NCI-H774 (cell line): ENCODE measurements at places on chromosomes 11 and 22.
A peak's percentile ranks its signal among the peaks of the same experiment; 100 is the strongest.

DNA sequence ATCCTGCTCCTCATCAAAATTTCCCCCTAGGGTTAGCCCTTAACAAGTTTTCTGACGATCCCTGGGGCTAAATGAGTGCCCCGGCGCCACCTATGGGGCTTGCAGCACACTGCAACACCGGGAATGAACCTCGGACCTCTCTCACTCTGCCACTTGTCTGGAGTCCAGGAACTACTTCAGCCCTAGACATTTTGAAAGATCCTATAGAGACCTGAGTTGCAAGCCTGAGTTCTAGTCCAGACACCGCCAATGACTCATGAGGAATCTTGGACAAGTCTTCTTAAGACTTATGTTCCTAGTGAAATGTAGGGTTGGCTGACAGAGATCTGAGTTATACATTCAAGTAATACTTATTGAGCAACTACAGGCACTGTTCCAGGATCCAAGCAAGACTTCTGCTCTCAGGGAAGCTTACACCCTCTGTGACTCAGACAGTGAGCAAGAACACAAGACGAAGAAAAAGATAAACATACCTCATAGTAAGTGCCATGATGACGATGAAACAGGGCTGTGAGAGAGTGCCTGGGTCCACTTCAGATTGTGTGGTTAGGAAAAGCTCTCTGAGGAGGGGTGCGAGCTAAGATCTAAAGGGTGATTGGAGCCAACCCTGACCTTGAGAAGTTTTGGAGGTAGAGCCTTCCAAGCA, 10.2 kb upstream of the STK33 start:
- peak; percentile 16 for DNase-seq

GRCh38 chr11:132184079-132184478, 813.7 kb downstream of the NTM start:
- DNase-seq: no peak

GRCh38 chr11:108125096-108125495, 3.7 kb downstream of the ACAT1 start:
- no peak for DNase-seq

GRCh38 chr11:80838153-80838552, 1397.3 kb upstream of the TENM4 start:
- DNase-seq: no peak

DNA sequence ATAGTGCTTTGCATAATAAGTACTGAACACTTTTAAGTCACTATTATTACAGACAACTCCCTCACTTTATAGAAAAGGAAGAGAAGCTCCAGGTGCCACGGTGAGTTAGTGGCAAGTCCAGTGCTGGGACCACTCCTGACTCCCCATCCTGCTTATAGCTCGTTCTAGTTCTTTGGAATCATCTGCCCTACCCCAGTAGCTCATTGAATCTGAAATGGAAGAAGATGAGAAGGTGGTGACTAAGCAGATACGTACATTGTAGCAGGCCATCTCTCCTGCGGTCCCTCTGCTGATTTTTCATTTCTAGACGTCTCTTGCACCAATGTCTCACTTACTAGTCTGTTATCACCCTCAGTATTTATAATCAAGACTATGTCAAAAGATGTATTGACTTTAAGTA, 21.6 kb downstream of the MMP20 start:
- DNase-seq: no peak

DNA sequence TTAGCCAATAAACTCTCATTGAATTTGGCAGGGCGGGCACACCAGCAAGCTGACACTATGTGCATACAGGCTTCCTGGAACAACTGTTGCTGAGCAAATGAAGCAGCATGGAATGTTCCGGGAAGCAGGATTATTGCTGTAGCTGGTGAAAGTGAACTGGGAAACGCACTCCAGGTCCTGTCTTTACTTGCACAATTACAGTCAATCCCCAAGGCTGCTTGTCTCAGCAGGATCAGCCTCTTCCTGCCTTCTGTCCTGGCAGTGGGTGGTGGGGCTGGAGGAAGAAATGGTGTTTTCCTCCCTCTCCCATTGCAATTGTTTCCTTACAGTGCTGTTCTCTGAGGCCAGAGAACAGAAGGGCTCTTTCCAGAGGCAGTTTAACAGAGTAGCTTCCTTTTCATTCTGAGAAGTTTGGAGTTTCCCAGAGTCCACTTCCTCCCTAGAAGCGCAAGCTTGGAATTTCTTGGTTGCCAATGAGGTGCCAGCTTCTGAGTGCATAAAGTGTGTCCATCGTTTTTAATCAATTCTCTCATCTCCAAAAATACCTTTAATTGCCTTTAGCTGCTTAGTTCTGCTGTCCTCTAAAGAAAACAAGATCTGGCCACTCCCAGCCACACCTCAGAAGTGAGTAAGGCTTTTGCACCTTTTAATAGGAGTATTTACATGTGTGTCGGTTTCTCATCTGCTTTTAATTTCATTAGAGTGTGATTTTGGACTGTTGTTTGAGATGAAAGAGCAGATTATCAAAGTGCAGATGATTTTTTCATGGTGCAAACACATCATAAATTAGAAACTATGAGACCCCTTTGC, 19.9 kb downstream of the CD44 start:
- no peak for DNase-seq

DNA sequence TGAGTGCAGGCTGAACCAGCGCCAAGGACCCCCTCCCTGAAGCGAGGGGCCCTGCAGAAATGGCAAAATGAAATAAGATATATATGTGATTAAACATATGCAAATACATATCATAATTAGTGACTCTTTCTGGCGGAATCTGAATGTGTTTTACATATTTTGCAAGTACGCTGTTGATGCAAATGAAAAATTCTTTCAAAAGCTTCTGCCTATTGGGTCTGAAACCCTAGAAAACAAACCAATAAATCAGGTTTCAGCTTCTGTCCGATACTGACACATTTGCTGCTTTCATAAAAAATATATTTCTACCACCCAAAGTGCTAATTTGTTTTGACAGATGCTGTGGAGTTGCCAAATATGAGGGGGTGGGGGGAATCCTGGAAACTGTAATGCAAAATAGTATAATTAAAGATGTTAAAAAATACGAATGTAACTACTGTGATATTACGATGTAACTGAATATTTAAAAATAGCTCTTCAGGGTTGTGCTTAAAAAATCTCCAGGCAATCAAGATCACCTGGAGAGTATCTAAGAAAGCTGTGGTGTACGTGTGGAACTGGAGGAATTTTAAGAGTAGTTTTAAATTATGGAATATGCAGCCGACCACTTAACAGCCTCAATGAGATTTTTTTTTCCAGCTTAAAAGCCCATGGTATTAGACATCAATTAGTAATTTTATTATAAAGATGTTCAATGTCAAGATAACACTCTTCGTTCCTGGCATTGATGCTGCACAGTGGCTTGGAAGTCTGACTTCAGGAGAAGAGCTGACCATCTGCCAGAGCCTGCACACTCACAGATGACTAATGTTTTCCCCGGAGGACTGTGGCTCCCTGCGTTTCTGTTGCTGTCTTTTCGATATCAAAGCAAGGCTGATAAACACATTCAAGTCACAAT, 122.2 kb upstream of the RCN1 start:
- no peak for DNase-seq

DNA sequence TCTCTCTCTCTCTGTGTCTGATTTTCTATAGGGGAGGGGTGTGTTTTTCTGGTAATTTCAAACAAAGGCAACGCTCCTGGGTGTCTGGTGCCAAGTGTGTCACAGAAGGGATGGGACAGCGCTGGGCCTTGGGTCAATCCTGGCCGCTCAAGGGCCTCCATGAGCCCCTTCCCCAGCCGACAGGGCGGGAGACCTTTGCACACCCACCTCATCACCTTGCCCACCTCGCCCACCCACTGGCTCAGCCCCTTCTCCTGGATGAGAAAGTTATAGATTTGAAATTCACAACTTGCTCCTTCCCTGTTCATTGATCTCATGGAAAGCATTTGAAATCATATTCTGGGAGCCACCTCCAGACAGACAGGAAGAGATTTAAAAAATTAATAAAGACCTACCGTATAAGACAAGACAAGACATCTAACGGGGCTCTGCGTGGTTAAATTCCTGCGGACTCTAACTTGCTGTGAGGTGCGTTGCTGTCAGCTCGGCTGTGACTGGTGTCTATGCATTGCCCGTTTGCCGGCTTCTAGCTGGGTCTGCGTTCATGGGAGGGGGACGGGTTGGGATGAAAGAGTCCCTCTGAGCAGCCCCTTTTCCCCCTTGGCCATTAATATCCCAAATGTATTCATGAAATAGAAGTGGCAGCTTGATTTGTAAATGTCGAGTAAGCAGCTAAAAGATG, 27.0 kb downstream of the MPPED1 start:
- DNase-seq: no peak

- DNase-seq: no peak
Measured at GRCh38 chr11:71421392-71421950, 26.7 kb downstream of the DHCR7 start.

- DNase-seq: no peak
Measured at GRCh38 chr11:60813324-60813723, 28.2 kb downstream of the MS4A10 start.

DNA sequence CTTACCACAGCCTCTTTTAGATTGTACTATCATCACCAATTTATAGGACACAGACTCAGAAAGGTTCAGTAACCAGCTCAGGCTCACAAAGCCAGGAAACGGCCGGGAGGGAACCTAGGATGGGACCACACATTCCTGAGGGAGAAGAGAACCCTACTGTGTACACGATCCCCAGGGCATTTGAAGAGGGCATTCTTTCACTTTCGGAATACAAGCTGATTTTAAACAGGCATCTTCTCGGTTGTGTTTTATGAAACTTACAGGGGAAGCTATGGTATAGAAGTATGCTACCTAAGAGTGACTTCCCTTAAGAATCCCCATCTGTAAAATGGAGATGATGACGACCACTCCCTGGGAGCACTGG, 19.0 kb downstream of the SMCO4 start:
- no peak for DNase-seq

DNA sequence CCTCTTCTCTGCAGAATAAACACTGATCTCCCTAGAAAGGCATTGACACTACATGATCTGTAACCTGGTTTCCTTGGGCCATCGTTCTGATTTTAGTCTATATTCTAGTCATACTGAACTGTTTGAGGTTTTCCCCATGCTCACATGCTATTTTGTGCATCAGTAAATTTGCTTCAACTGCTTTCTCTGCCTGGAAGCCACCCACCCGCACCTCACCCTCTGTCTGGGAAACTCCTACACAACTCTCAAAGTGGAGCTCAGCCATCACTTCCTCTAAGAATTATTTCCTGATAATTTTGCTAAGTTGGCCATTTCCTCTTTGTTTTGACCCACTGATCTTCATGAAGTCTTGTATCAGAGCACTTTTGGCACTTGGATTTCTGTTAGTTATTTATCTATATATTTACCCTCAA, 36.1 kb downstream of the MMP20 start:
- no peak for DNase-seq

GRCh38 chr11:67505605-67506396, 638 bp upstream of the PITPNM1 start:
- peak; percentile 79 for DNase-seq
